ENCODE measurements at places on chromosomes 3 and 15.

- no peak for DNase-seq
Measured at GRCh38 chr15:88043396-88043795, 213.1 kb downstream of the NTRK3 start.

GRCh38 chr3:9324944-9325343, 37.9 kb upstream of the THUMPD3 start:
- no peak for DNase-seq

DNA sequence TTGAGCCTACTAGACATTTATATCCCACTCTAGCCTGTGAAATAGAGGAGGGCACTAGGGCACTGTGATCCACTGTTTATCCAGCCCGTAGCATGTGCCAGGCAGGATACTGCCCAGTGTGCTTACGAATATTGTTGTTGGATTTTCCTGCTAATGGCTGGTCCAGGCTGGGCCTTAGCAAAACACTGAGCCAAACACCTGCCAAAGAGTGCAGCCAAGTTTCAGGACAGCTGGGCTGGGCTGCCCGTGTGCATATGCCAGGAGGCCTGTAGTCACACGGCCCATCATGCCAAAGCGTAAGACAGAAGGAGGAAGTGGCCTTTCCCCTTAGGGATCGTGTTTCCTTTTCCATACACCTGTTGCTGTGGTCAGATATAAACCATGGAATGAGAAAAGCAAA, 54.5 kb upstream of the ABHD10 start:
- no peak for DNase-seq

GRCh38 chr15:76986743-76987142, 8.2 kb upstream of the PSTPIP1 start:
- no peak for DNase-seq

DNA sequence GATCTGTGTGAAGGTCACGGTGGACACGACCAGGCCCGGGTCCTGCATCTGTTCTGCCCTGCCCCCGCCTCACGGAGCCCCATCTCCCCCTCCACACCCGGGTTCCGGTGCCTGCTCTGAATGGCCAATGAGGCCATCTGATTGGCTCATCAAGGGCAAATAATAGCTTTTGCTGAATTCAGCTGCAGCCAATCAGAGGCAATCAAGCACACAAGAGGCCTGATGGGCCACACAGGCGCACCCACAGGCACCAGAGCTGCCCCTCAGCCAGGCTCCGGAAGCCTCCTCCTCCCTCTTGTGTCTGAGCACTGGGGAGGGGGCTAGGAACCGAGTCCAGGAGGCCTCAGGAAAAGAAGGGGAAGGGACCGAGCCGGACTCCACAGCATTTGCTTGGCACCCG, 49.5 kb downstream of the CACNA2D2 start:
- DNase-seq: no peak

- no peak for DNase-seq
Measured at GRCh38 chr15:33145447-33145846, 49.1 kb downstream of the FMN1 start.

- no peak for DNase-seq
Measured at GRCh38 chr3:114716126-114716525, 422.3 kb downstream of the TIGIT start.

GRCh38 chr15:77028451-77029165, 33.7 kb downstream of the PSTPIP1 start:
- DNase-seq: no peak

Data from fibroblast of villous mesenchyme (primary cell).